Astrocyte (in vitro differentiated cells and primary cell): ENCODE measurements at places on chromosomes 7 and 10. TPM values are rescaled to one million over a fixed set of nuclear protein-coding genes. Genes with fewer than 3 reads are reported as not detected.

DNA sequence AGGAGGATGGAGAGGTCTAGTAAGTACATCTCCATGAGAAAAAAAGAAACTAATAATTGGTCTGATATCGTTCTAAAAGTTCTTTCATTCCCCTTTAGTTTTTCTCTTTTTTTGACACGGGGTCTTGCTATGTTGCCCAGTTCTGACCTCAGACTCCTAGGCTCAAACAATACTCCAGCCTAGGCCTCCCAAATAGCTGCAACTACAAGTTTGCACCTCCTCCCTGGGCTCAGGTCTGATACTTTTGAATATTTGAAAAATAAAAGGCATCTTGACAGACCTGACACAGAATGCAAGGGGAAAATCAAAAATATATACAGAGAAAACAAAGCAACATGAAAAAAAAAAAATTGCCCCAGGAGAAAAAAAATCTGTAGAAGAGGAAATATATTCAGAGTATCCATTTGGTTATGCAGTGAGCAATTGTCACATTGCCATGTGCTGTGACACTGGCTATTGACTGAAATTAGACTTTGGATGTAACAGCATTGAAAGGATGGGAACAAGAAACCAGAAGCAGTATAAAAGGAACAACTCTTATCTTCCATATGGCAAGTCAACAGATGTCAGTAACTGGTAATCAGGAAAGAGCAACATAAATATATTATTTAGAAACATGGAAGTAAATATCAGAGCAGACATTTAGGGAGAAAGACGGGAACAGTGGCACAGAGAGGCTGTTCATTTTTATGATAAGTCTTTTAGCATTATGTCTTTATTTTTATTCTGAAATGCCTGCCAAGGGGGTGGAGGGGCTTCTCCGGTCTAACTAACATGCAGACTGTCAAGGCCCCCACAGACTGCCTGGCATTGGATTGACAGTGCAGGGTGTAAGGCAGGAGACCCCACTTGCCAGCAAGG, 408.4 kb downstream of the PARD3 start:
- DNase-seq, result no peak

GRCh38 chr7:145692237-145692950, 424.2 kb upstream of the CNTNAP2 start:
- DNase-seq, result no peak

- DNase-seq, result no peak
Observed at GRCh38 chr10:88216976-88217375, 353.6 kb downstream of the PTEN start.

The FGFBP3 gene
- total RNA-seq, result 1.9 and 3.3 TPM in 2 replicates

The LRRD1 gene
- total RNA-seq, result 0.27 TPM in 1 of 2 replicates, not detected in the other

The NPFFR1 gene
- not detected in 2 replicates for total RNA-seq
